Vagina (tissue), 2 donors: ENCODE measurements at places on chromosomes 13 and 19.

GRCh38 chr13:48679941-48680680 is 26.4 kb downstream of the CYSLTR2 start:
- no peak for DNase-seq

GRCh38 chr19:52369559-52370340 is at the start of gene ZNF880:
Gene ZNF880 (plus strand): TSS chr19:52369923. CDS start chr19:52369966, 43 bp downstream.
- DNase-seq, result peak; percentile 88

GRCh38 chr19:52219611-52220010 is 29.8 kb downstream of the PPP2R1A start:
- no peak for DNase-seq

DNA sequence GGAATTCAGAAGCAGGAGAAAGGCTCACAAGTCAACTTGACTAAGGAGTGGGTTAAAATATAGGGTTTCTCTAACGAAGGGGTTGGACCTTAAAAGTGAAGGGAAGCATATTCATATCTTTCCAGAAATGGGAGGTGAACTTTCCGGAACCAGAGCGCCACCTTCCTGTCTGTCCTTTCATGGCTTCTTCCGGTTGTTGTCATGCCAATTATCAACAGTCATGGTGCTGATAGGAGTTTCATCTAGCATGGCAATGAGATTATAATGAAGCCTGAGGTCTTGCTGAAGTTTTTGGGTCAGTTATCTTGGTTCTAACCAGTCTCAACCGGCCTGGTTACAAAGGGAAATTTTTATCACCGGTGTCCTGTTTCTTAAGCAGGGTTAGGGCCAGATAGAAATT is 162.9 kb upstream of the NBEA start:
- no peak for DNase-seq

GRCh38 chr19:46016426-46017094 is 6.3 kb downstream of the PGLYRP1 start:
- no peak for DNase-seq

- DNase-seq, result no peak
These were observed 505.5 kb upstream of the PCDH9 start for GRCh38 chr13:67735651-67736050.
